ENCODE measurements at places on chromosomes 4 and X.

DNA sequence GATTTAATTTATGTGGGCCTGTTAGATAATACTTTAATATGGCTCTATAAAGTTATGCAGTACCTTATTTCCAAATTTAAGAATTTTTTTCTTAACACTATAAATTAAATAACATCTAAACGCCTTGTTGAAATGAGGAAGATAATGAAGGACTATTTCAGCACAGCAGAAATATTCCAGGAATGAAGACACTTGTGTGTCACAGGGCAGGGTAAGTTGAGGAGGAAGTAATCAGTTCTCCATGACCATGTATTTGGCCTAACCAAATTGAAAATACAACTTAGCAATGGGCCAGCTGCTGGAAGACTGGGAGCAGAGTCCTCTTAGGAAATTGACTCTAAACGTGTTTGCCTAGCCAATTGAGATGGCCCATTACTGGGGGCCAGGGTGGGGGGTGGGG, 16.9 kb downstream of the CXCL3 start:
- DNase-seq: no peak

GRCh38 chr4:169239221-169239905, 31.4 kb downstream of the SH3RF1 start:
- no peak for DNase-seq

DNA sequence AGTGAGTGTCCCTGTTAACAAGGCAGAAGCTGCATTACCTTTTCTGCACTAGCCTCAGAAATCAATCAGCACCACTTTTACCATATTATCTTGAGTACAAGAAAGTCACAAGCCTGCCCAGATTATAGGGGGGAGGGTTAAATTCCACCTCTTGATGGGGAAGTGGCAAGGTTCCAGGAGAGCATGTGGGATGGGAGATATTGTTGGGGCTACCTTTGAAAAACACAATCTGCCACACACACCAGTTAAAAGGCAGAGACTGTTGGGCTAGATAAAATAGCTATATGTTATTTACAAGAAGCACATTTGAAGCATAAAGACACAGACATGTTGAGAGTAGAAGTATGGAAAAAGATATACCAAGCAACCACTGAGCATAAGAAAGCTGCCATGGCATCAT, 6.6 kb upstream of the AVPR2 start:
- no peak for DNase-seq

DNA sequence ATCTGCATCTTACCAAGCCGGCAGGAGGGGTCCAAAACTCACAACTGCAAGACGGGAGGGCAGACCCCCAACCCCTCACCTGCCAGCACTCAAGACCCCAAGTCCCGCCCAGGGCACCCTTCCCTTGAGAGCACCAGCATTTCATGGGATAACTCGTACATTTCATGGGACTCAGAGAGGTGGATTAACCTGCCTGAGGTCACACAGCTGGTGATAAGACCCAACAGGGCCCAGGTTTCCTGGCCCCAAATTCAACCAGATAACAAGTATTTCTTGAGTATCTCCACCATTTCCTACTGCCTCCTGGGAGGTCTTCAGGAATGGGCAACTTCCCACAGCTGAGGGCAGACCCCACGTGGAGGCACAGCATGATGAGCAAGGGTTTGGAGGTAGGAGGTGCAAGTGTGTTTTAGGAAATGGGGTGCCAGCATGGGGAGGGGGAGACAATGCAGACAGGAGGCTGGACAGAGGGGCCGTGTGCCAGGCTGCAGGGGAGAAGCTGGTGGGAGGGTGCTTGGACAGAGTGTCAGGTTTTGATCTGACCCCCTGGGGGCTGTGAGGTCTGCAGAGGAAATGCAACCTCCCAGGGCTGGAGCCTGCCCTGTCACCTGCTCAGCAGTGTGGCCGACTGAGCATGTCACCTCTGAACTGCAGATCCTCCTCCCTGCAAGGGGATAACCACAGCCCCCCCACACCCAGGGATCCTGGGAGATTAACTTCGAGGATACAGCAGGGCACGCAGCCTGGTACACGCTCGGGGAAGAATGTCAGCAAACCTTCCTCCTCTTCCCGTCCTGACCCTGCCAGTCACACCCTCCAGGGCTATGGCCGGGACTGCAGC, 4.4 kb downstream of the ADRA2C start:
- DNase-seq: no peak

DNA sequence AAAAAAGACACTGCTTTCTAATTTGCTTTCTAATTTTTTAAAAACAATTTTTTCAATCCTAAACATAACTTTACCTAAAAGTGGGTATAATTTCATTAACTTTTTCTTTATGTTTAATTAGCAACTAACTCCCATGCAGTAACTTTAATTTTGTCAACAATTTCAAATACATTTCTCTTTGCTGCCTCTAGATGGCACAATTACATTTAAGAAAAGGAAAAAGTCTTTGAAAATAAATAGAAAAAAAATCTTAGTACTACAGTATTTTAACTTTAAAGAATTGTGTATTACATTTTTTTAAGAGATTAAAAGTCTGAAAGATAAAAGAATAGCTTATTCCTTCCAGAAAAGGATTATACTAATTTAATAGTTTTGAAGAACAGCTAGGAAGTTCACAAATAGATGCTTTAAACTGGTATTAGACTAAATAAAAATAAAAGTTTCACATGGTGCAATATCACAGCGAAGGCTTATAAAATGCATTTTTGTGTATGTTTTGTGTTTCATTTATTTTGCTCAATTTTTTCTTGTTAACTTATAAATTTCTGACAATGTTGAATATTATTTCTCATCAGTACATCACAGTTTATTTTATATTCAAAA, 105.1 kb downstream of the ADGRA3 start:
- DNase-seq: no peak

DNA sequence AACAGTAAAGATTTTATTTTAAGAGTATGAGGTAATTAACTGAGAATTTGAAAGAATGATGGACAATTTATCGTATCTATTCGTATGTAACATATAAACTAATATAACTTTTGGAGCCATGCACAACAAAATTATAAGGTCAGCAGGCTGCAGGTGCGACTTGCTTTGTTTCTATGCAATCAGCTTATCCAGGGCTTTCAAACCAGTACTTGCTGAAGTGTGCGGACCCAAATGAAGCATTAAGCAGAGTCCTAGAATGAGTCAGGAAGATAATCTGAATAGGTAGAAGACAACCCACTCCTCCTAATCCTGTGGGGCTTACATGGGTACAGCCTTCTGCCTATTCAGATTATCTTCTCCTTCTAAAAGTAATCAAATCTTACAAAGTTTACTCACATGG, 2.1 kb downstream of the NSD2 start:
- DNase-seq: no peak

DNA sequence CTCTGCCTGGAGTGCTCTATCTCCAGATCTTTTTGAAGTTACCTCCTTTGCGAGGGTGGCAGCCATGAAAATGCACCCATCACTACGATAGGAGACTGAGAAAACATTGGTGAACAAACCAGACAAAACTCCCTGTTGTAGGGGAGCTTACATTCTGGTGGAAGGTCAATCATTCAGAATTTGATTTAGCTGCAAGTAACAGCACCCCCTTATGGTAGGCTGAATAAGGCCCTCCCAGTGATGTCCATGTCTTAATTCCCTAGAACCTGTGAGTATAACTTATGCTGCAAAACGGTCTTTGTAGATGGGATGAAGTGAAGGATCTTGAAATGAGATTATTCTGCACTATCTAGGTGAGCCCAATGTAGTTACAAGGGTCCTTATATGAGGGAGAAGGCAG, 5.6 kb upstream of the TEC start:
- no peak for DNase-seq

DNA sequence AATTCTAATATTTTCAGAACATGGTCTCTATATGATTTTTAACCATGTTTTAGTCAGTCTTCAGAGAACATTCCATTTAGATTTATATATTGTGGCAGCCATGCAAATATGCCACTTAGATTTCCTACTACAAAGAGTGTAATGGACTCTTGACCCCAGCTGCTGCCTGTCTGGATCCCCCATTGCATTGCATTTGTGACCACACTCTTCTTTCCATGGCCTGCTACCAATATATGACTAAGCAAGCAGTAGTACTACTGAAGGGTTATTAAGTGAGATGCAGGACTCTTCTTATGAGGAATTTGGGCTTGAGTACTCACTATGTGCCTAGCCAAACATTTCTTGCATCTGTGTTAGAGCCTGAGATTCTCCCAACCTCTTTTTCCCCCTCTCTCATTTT, 306.8 kb downstream of the PDHA2 start:
- no peak for DNase-seq

DNA sequence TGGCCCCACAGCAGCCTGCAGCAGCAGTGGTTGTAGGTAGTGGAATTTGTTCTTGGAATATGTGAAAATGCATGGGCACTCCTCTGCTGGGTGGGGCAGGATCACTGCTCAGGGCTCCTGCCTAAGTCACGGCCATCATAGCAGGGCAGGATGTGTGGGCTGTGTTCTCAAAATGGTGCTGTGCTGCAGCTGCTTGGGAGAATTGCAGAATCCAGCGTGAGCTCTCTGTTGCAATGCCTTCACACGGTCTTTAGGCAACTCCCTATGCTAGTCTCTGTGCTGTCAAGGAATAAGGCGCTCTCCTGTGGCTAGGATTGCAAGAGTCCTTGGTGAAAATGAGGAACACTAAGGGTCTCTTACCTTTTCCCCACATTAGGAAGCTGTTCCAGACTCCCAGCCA, 42.9 kb downstream of the F8 start:
- DNase-seq: no peak

- no peak for DNase-seq
Observed at GRCh38 chr4:181618896-181619295, 624.3 kb upstream of the TENM3 start.

GRCh38 chr4:21765810-21766407, 182.7 kb downstream of the KCNIP4 start:
- DNase-seq: peak; percentile 19

DNA sequence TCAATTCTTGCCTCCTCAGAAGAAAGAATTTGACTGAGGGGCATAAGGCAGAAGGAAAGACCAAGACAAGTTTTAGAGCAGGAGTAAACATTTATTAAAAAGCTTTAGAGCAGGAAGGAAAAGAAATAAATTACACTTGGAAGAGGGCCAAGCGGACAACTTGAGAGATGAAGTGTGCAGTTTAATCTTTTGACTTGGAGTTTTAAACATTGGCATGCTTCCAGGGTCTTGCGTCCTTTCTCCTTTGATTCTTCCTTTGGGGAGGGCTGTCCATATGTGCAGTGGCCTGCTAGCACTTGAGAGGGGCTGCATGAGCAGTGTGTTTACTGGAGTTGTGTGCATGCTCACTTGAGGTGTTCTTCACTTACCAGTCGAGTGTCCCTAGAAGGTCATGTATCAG, 275.8 kb upstream of the IL1RAPL1 start:
- DNase-seq: no peak

DNA sequence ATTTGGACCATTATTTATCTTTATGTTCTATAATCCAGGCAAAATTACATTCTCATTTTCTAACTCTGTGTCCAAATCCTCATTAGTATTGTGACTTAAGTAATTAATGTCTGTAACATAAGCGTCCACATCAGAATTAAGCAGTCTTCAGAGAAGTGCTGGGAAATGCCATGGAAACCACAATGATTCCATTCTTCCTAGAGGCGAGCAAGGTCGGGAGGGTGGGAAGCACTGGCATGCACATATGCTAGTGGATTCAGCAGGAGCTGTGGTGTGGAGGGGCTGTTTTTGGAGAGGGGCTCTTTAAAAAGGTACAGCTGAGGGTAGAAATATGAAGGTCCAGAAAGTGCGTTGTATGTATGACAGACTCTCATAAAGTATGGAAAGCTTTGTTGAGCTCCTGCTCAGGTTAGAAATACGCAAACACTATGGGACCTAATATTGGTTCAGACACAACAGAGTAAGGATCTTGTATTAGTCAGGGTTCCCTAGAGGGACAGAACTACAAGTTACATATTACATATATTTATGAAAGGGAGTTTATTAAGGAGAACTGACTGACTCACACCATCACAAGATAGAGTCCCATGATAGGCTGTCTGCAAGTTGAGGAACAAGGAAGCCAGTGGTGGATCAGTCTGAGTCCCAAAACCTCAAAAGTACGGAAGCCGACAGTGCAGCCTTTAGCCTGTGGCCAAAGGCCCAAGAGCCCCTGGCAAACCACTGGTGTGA, 61.5 kb downstream of the GLRA2 start:
- no peak for DNase-seq

GRCh38 chr4:154234576-154234975, 257.0 kb downstream of the DCHS2 start:
- DNase-seq: no peak

DNA sequence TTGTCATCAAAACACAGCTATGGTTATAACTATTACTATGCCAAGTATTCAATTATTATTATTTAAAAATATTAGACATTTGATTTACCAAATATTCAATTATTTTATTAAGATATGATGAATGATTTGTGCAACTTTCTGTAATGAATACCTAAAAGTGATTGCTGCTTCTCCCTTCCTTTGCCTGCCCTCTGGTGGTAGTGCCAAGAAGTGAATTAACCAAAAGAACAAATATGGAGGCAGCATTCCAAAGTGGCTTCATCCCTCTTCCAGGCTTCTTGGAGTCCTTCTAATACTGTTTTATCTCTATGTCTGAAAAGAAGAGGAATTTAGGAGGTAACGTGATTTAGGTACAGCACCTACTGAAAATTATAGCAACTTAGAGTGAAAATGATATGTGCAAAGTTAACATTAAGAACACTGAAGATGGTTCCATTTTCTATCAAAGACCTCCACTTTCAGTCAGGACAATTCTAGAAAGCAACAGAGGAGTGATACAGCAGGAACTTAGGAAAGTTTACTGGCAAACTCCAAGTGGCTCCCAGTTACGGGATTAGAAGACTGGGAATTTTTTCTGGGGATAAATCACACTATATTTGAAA, 43.0 kb downstream of the ENPEP start:
- DNase-seq: peak; percentile 5

DNA sequence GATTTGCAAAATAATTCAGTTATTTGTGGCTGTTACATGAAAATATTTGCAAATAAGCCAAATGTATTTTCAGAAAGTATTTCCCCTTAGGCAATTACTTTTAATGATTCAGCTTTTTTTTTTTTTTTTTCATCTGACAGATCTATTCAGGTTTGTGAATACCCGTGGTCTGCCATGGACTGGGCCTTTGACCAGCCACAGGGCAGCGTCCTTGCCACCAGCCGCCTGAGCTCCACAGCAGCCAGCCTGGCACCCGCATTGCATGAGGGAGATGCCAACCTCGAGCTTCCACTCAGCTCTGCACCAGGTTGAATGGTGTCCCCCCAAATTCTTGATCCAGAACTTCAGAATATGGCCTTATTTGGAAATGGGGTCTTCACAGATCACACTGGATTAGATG, 14.7 kb downstream of the TMEM271 start:
- DNase-seq: no peak

GRCh38 chr4:96093057-96093456, 253.2 kb downstream of the PDHA2 start:
- DNase-seq: no peak

GRCh38 chr4:81146466-81146865, 68.6 kb downstream of the PRKG2 start:
- DNase-seq: no peak

DNA sequence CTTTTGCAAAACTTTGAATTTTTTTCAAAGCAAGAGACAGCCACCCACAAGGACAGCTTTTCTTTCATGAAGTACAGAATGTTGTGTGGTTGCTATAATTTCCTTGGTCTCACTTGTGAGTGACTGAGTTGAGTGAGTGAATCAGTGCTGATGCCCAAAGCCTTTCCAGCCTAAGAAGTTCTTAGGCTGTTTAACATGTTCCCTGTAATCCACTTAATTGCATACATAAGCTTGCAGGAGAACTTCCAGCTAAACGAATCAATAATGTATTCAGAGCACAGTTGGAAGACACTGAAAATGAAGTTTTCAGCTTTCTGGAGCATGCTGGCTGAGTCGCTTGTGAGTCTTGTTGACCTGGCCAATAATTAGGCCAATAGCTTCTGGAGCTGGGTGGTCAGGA, 42.0 kb upstream of the GK2 start:
- DNase-seq: no peak

- DNase-seq: no peak
Observed at GRCh38 chr4:5971078-5971450, 47.2 kb downstream of the C4orf50 start.

Data from stimulated activated CD4-positive, alpha-beta T cell treated with anti-CD3 and anti-CD28 coated beads, Interleukin-2, amount 100 ng/mL, for 48 hours (primary cell).